Lung (tissue), 17 donors: ENCODE measurements at places on chromosomes 1 and 21. TPM values are rescaled to one million over a fixed set of nuclear protein-coding genes. Genes with fewer than 3 reads are reported as not detected.

DNA sequence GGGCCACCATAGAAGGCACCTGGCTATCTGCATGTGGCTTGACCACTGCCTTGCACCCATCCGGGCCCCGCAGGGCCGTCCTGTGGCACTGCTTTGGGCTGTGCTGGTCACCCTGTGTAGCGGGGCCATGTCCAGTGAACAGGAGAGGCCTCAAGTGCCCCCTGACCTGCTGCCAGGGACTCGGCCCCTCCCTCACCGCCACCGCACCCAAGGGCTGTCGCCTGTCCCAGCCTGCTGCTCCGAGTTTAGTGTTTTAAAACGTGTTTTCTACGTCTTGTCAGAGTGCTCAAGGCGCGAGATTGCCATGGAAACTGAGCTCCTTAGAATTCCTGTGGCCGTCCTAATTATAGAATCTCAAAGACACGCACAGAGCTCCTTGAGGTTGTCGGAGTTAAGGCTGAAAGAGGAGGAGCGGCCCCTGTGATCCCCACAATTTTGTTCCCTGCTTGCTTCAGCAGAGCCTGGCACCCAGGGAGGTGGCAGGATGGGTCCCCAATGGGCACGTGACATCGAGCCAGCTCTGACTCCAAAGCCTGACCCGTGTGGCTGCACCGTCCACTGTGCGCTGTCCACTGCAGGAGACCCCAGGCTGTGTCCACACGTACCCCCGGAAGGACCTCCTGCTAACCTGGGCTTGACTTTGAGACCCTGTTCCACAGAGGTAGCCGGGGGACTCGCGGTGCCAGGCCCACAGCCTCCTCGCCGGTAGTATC, 66.2 kb downstream of the FAAP20 start:
- peak; percentile 71 for DNase-seq

GRCh38 chr1:26388791-26389445, 16.4 kb upstream of the ZNF683 start:
- DNase-seq = no peak

DNA sequence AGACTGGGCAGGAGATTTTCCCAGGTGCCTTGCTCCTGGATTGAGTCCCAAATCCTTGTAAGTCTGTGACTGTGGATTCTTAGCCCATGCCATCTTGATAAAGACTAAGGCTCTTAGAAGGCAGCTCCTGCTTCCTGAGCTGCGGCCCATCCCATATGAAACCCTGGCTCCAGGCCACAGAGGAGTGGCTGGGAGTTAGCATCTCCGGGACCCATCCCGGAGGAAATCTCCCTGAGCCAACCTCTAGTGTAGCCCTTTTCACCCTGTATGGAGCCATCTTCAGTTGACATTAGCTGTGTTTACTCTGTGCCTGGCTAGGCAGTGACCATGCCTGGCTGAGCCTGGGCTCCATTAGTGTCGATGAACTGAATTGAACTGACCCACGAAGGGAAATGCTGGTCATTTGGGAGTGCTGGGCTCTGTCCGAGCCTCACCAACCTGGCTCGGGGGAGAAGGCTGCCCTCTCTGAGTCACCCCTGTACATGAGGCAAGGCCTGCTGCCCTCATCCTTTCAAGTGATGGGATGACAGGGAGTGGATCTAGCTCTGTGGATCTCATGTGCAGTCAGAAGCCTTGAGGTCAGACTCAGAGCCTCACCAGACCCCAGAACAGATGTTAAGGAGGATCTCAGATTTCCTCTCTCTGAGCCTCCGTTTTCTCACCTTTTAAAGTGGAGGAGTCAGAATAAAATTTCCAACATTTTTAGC, 37.5 kb downstream of the LGR6 start:
- no peak for DNase-seq

GRCh38 chr1:156102633-156103511, 11.6 kb upstream of the LMNA start:
- DNase-seq = no peak

DNA sequence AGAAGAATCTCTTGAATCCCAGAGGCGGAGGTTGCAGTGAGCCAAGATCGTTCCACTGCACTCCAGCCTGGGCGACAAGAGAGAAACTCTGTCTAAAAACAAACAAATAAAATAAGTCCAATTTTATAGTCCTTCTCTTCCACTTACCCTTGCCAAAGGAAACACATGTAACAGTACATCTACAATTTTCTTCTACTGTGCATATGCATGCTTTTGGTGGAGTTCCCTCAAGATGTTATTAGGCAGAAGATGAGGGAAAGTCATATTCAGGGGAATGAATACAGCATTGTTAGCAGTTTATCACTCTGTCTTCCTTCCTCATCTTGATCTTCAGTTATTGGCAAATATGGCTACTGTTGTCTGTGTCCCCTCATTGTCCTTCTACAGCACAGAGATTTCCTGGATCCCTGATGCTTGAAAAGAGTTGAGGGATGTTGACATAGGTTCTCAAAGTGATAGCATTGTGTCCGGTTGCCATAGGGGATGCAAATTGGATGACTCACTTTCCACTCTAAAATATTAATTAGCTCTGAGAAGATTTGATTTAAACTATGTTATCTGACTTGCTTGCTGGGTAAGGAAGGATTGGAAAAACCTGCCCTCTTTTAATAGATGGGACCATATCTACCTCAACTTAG, 1173.6 kb downstream of the KCNT2 start:
- DNase-seq = no peak

PEF1 gene
- total RNA-seq = 77.1 TPM

DNA sequence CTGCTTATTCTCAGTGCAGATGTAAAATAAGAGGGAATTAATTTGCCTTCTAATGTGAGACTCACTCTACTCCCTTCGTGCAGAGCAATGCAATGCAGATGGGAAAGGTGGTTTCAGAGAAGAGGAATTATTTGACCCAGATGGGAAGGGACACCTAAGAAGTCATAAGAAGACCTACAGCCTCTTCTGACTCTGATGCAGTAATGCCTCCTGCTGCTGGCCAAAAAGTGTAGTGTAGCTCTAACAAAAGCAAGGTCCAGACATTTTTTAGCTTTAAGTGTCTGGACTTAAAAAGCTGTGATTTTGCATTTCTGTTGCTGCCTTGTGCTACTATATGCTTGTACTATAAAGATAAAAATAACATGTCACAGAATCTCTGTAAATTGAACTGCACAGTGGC, 501.4 kb downstream of the TTLL7 start:
- DNase-seq = no peak

RGSL1 gene
- not detected for total RNA-seq

DNA sequence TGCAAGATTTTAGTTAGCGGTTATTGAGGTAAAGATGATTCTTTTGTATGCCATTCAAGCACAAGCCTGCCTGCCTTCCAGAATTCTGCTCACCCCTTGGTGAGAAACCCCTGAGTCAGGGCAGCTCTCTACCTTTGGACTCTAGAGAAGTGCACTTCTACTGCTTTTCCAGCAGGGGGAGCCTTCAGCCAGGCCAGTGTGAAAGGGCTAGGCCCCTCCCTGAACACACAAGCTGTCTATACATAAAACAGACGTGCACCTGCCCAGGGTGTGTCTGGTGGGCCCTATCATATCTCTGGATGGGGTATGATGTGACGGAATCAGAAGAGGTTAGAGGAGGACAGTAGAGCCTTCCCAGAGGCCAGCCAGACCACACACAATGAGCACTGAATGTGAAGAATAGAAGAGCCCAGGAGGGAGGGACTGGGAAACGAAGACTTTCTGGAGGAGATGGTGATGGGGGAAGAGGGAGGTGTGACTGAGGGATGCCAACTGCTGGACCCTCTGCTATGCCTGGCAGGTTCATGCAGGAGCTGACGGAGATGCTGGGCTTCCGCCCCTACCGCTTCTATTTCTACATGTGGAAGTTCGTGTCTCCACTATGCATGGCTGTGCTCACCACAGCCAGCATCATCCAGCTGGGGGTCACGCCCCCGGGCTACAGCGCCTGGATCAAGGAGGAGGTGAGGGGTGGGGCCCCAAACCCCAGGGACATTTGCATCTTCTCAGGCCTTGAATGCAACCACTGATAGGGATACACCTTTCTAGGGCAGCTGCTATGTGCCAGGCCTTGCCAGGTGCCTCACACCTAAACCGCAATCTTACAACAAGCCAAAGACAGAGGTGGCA, 13.0 kb upstream of the KCNC4 start:
- DNase-seq = peak; percentile 33

DNA sequence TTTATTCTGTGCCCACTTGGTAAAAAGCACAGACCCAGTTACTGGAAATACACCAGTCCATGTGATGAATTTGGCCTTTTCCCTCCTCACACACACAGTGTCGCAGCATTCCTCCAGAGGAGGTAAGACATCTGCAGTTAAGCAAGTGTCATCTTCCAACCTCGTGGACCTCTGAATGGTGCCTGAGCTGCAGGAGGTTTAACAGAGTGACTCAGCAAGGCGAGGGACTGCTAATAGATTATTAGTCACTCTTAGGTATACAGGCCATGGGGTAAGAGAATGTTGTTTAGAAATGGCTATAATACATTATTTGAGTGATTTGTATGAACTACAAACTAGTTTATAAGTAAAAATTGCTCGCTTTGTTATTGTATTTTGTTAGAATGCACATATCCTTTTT, 8.6 kb upstream of the LRRC8B start:
- no peak for DNase-seq

DNA sequence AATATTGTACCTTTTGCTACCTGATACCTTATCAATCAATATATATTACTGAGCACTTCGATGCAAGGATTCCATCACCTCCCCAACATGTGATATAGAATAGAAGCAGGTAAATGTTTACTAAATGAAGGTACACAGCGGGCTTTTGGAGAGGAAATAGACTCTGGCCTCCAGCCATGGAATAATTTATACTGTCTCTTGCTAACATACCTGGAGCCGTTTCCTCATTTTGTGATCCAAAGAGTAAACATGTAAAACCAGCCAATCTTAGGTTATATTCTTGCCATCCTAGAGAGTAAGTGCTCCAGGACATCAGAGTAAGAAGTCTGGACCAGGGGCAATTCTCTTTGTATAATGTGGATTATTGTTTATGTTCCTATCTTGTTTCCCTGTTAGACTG, 39.4 kb downstream of the NDUFS5 start:
- DNase-seq = no peak

- DNase-seq = peak; percentile 49
Measured at GRCh38 chr1:51314974-51315373, 15.4 kb downstream of the TTC39A start.

DNA sequence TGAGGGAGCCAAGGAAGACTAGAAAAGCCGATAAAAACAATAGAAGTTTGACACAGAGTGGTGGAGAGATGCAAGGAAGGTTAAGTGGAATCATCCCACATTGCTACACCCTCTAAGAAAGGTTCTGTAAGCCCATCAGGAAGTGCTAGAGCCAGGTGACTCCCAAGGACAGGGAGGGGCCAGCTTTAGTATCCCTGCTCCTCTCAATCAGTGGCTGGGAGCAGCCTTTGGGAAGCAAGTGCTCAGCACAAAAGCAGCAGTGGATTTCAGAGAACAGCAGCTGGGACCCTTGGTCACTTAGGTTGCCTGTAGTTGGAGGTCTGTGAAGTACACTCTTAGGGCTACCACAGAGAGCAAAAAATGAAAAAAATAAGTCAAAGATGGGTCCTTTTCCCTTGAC, 42.5 kb downstream of the NME7 start:
- DNase-seq = no peak

CRP gene
- 0.71 TPM for total RNA-seq

SLAMF8 gene
- 5.2 TPM for total RNA-seq

GRCh38 chr1:51567653-51568052, 48.6 kb upstream of the EPS15 start:
- no peak for DNase-seq

- peak; percentile 55 for DNase-seq
Measured at GRCh38 chr21:45894450-45894825, 87.1 kb upstream of the COL6A1 start.

FLG gene
- total RNA-seq = not detected

LCE1A gene
- total RNA-seq = not detected

DNA sequence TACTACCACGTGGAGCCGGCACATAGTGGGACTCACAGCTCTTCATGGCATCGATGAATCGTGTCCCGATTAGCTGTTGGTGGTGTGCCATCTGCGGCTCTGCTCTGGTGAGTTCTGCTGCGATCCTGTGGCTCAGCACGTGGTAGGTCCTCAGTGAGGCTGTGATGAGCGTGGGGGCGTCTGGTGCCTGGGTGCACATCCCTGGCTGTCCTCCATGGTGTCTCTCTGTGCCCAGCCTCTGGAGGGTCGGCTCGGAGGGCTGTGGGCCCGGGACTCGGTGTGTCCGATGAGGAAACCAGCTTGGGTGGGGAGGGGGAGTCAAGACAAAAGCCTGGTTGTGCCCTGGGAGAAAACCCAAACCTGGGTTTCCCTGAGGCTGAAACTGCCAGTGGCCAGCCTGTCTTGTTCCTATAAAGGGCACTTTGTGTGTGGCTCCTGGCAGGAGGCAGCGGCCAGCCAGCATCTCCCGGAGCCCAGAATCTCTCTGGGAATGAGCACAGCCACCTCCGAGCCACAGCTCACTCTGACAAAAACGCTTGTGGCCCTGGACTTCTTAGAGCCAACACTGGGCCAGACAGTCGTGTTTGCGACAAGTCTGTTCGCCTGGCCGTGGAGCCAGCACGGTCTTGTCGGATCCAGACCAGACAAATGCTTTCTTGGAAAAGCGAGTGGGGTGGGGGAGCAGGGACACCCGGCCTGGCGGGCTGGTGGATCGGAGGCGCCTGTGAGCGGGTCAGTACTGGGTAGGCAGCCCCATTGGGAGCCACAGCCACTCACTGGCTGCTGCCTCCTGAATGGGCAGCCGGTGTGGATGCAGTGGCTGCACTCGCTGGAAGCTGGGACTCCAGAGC, 31.8 kb downstream of the SPSB1 start:
- DNase-seq = no peak

SDE2 gene
- total RNA-seq = 17.1 TPM

DNA sequence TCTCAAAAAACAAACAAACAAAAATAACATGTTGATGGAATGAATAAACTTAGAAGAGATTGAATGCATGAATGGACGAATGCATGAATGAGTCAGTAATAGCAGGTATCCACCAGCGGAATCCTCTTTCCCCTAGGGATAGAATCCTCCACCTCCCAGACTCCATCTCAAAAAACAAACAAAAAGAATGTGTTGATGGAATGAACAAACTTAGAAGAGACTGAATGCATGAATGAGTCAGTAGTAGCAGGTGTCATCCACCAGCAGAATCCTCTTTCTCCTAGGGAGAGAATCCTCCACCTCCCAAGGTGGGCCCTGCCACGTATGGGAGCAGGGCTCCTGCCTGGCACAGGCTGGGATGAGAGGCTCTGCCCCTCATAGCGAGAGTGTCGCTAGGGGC, 26.8 kb upstream of the RNF19B start:
- no peak for DNase-seq

DNA sequence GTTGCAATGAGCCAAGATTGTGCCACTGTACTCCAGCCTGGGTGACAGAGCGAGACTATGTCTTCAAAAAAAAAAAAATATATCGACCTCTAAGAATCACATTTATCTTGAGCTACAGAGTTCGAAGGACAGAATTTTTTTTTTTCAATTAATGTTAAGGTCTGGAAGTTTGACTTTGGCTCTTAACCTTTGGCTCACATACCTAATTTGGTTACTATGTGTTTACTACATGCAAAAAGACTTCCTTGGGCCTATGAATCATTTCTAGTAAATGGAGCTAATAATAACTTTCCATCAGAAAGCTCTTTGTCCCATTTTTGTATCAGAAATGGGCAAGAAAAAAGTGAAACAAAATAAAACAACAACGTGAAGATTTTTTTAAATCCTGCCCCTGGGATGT, 351.2 kb downstream of the SMYD3 start:
- DNase-seq = no peak

KRTAP12-2 gene
- total RNA-seq = not detected

HAO2 gene
- not detected for total RNA-seq
